ENCODE measurements at places on chromosomes 2 and 18.

GRCh38 chr2:233059797-233060500, at the start of gene INPP5D:
Gene INPP5D (plus strand): TSS chr2:233060342. CDS start chr2:233060479, 137 bp downstream.
- peak; percentile 88 for DNase-seq

GRCh38 chr2:127654838-127655175, 8.9 kb downstream of the GPR17 start:
- DNase-seq, result no peak

DNA sequence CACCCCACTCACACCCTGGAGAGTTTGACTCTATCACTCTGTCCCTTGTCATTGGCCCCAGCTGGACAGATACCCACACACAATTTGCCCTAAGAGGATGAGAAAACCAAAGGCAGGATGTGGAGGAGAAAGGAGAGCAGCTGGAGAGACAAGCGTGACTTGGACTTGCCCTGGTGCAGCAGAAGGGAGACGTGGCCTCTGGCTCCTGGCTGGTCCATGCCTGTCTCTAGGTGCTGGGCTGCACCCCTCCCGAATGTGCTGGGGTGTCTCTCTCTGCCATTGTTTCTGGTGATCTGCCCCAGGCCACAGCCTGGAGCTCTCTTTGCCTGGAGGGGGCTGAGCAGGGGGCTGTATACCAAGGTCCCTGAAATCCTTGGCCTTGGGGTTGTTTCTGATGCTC, 88.7 kb upstream of the HDAC4 start:
- DNase-seq, result no peak

DNA sequence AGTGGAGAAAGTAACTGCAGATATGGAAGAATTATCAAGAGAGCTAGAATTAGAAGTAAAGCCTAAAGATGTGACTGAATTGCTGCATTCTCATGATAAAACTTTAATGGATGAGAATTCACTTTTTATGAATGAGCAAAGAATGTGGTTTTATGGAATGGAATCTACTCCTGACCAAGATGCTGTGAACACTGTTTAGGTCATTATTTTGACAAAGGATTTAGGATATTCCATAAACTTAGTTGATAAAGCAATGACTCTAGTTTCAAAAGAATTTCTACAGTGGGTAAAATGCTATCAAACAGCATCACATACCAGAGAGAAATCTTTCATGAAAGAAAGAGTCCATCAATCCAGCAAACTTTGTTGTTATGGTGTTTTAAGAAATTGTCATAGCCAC, 1317.7 kb upstream of the ACVR2A start:
- DNase-seq, result no peak

- DNase-seq, result no peak
Observed at GRCh38 chr2:227888289-227888688, 16.9 kb downstream of the DAW1 start.

All from CD4-positive, alpha-beta T cell (primary cell).